ENCODE measurements at places on chromosomes 11 and 22. TPM values are rescaled to one million over a fixed set of nuclear protein-coding genes. Genes with fewer than 3 reads are reported as not detected.

GRCh38 chr11:85595285-85595884 lies 31.8 kb downstream of the DLG2 start:
- no peak for DNase-seq

GRCh38 chr11:130171534-130171933 lies 12.0 kb downstream of the ST14 start:
- DNase-seq: no peak

- DNase-seq: no peak
Measured at GRCh38 chr11:3167143-3168119, 2.3 kb upstream of the OSBPL5 start.

DNA sequence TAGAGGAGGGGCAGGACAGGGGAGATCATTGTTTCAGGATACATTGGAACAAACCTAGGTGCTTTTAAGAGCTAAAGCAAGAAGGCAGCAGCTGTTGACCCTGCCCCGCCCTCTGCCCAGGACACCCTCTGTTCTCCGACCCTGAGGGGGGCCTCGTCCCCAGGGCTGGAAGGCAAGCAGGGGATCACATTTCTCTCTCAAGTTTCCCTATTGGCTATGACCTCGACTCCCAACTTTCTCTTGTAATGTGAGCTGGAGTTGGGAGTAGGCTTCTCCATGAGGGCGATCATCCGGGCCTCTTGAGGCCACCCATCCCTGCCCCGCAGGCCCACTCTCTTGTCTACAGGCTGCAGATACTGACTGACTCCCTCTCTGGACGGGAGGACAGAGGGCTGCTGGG lies 37.7 kb downstream of the DSCAML1 start:
- no peak for DNase-seq

The EHF gene
- total RNA-seq: 113 TPM

The KDM4E gene
- total RNA-seq: not detected

GRCh38 chr22:23682827-23683355 lies 7.9 kb upstream of the RGL4 start:
- peak; percentile 21 for DNase-seq

The CBLIF gene
- total RNA-seq: 1,608 TPM

- peak; percentile 66 for DNase-seq
Measured at GRCh38 chr11:111819161-111819828, 52.1 kb downstream of the ALG9 start.

The RBM4 gene
- 98.4 TPM for total RNA-seq

The CCT8L2 gene
- total RNA-seq: not detected

The MUC2 gene
- 1,040 TPM for total RNA-seq

GRCh38 chr11:68347345-68347744 lies 35.0 kb downstream of the LRP5 start:
- DNase-seq: peak; percentile 5

DNA sequence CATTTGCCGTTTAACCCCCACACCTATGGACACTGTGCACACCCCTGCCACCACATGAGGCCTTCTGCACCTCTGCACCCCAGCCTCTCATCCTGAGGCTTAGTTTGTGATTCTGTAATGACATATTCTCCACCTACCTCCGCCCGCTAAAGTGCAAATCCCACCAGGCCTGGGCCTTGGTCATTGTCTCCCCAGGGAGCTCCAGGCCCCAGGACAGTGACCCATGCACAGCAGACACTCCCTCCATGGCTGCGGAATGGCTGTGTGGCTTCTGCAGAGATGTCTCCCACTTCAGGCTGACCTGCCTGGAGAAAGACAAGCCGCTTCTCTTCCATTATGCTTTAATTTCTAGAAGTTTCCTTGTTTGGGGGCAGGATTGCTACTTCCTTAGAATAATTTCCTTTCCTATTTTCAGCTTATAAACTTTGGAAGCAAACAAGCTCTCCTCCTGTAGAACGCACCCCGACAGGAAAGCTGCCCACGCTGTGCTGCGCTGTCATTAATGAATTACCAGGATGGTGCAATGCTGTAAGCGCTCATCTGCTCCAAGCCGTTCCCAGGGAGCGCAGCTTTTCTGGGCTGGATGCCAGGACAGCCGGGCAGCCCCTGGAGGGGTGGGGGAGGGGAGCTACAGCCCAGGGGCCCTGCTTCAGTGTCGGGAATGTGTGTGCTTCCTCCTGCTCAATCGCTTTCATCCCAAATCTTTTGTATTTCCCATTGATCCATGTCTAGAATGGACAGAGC lies 618.0 kb downstream of the BRD1 start:
- peak; percentile 84 for DNase-seq

The PACSIN3 gene
- total RNA-seq: 31.2 TPM

The SULT4A1 gene
- not detected for total RNA-seq

- no peak for DNase-seq
Measured at GRCh38 chr22:17349172-17349571, 20.1 kb upstream of the CECR2 start.

The C2CD3 gene
- total RNA-seq: 54.3 TPM

The PKDREJ gene
- total RNA-seq: not detected

DNA sequence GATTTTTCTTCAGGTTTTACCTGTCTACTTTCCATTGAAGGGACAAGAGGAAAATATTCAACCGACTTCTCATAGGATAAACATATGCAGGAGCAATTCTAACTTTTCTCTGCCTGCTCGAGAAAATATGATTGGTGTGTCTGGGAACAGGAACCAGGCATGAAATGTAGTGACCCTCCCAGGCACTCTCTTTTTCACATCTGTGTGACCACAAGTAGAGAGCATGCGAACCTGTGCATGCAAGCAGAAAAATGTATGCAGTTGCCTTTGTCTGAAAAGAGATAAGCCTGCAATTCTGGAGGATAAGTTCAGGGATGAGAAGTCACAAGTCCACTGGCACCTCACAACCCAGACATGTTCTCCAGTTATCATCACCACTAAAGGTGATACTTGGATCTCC lies 583.5 kb upstream of the FAT3 start:
- DNase-seq: no peak

DNA sequence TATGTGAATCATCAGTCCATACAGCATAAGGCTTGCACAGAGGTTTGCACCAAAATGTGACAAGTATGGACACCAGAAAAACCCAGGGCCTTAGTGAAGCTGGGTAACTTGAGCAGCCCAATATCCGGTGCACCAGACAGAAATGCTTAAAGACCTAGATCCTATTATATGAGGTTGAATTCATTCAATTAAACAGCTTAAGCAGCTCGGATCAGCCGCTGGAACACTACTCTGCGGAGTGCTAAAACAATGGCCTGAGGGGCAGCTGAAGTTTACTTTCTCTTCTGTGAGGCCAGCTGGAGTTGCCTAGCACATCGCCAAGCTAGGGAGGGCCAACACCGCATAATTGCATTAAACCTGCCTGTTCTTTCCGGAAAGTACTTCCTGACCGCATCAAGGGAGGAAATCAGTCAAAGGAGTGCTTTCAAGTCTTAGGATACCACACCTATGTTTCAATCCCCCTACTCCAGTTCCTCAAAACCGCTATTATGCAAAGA lies 17.0 kb upstream of the FAM181B start:
- no peak for DNase-seq

- no peak for DNase-seq
Measured at GRCh38 chr11:35507688-35508087, 17.7 kb downstream of the PAMR1 start.

The GSTT2B gene
- 30.0 TPM for total RNA-seq

The OR8G5 gene
- not detected for total RNA-seq

The APOL5 gene
- total RNA-seq: not detected

DNA sequence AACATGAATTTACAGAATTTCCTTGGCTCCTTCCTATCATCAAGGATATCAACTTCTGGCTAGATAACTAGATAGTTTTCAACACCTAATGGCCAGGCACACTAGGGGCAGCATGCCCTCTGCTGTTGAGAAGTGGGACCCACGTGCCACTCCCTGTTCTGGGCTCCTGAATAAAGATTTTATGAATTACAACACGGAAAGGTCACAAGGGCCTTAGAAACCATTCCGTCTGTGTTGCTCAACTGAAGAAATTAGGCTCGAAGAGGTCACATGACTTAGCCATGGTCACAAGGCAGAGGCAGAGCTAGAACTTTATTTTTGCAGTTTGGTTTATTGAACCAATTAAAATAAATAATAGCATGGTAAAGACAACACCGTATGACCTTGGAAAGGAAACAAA lies 36.0 kb downstream of the PRCP start:
- peak; percentile 71 for DNase-seq

The GPR83 gene
- total RNA-seq: not detected

DNA sequence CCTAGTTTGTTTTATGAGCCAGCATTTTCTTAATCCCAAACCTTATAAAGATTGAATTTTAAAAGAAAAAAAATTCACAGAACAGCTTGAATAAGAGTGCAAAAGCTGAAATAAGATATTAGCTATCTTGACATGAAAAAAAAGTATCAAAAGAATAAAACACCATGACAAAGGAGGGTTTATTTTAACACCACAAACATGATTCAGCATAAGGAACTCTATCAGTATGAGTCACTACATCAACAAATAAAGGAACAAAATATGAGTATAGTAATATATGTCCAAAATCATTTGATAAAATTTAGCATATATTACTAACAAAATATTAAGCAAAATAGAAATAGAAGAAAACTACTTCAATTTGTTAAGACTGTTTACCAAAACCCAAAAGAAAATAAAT lies 9.6 kb upstream of the LMO1 start:
- DNase-seq: no peak

DNA sequence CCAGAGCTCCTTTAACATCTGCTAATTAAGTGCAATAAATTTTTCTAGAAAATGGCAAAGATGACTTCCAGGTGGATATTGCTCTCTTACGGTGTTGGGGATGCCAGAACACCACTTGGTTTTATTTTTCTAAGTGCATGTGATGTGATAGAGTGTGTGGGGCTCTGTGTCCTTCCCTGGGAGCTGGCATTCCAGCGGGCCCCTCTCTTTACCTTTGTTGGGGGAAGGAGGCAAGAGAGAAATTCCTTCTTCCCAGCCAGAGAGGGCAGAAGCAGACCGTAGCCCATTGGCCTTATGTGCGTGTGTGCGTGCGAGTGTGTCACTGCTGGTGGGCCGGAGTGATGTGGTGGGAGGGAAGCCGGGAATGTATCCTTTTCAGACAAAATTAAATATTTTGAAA lies 17.2 kb downstream of the TEF start:
- no peak for DNase-seq

The KRTAP5-1 gene
- not detected for total RNA-seq

DNA sequence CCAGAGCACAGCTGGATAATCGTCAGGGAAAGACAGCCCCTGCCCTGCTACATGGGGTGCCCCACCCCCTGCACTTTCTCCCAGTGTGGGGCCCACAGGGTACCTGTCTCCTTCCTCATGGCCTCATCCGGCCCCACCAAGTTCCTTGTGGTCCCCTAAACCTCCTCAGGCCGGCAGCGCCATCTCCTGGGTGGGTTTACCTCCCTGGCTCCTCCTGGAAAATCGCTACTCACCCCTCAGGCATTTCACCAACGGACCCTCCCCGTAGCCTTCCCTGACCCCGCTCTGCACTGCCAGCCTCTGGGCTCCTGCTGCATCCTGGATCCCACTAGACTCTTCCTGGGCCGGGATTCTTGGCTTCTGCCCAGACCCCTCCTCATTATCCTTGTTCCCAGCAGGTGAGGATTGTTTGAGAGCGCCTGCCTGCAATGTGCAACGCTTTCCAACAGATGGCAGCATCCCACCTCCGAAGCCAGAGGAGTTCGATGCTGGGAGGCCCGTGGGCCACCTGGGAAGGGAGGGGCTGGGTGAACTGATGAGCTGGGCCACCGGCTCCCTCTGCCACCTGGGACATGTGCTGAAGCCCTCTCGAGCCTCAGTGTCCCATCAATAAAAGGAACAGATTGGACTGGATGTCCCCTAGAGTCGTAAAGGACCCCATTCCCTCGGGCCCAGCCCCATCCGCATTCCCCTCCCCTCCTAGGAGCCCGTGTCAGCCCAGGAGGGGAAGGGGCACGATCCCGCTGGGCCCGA lies 44.2 kb upstream of the TTLL12 start:
- peak; percentile 66 for DNase-seq

The DGCR6 gene
- not detected for total RNA-seq

GRCh38 chr22:28810821-28811491 lies 10.6 kb upstream of the XBP1 start:
- no peak for DNase-seq

The CALCB gene
- 0.43 TPM for total RNA-seq

DNA sequence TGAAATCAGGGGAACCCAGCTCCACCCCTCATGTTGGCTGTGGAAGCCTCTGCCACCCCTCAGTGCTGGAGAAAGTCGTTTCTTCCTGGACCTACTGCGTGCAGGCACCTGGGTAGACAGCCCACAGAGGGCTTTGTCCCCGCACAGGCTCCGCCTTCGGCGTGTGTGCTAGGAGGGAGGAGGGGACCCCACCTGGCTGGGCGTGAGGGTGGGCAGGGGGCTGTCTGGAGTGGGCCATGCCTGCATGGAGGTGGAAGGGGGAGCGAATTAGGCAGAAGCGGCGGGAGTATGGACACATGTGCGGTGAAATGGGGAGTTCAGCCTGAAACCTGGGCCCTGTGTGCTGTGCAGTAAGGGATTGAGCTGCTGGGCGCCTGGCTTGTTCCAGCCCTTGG lies 49.3 kb downstream of the FBLN1 start:
- no peak for DNase-seq

DNA sequence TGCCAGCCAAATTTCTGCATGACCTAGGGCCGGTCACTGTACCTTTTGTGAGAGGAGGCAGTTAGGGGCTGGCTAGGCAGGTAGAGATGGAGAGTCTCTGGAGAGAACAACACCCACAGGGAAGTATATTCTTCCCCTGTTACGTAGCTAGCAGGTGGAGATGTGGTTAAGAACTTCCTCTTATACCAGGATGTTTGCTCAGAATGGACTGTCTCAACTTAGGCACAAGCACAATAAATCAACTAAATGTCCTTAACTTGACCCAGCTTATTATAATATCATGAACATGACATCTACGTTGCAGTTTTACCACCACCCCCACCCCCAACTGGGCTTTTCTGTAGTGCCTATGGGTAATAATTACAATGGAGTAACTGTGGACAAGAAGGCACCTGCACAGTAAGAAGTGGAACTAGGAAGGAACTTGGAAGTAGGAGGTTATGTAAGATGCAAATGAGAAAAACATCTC lies 60.7 kb upstream of the MPEG1 start:
- DNase-seq: no peak

All from stomach (tissue), 19 donors.